ENCODE measurements at places on chromosomes 2 and 18.

GRCh38 chr2:214135966-214136365 is 274.9 kb upstream of the VWC2L start:
- no peak for DNase-seq

DNA sequence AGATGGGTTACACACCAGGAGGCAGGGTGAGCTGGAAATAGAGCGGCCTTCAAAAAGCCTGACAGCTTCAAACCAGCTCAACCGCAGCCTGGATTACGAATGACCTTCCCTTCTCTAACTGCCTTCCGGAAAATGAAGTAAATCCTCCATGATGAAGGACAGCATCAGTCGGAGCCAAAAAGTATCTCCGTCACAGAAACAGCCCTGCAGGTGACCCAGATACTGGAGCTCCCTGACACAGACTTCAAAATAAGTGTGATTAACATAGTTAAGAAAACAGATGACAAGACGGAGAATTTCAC is 10.3 kb upstream of the CIB4 start:
- no peak for DNase-seq

- no peak for DNase-seq
These were observed 835.1 kb downstream of the TSN start for GRCh38 chr2:122590524-122590923.

DNA sequence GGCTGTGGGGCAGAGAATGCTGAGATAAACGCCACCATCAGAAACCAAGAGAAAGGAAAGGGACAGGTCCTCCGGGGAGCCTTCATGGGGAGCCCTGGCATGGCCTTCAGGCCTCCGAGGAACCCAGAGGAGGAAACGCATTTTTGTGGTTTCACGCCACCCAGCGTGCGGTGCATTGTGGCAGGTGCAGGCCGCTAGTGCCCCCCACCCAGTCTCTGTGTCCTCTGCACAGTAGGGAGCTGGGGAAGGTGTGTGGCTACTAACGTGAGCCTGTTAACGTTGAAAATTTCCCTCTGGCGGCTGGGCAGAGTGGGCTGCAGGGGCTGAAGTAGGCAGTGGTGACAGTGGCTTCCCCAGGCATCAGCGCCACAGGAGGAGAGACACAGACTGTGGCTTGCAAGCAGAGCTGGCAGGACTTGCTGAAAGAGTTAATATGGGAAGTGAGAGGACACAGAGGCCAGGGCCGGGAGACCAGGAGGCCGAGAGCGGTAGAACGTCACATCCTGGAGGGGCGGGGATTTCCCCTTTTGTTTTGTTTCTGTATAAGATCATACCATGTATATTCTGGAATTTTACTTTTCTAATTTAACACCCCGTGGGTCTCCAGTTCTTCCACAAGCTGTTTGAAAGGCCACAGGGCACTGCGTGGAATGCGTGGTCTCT is 166.9 kb downstream of the GBX2 start:
- DNase-seq, result no peak

Measured in activated naive CD4-positive, alpha-beta T cell treated with anti-CD3 and anti-CD28 coated beads for 36 hours (primary cell).